ENCODE measurements at places on chromosomes 3 and 15. TPM values are rescaled to one million over a fixed set of nuclear protein-coding genes. Genes with fewer than 3 reads are reported as not detected.

Gene GXYLT2
- 10.1 TPM for total RNA-seq

- H3K4me3 ChIP-seq: no peak overlapping the region
- no peak overlapping the region for H3K27ac ChIP-seq
- no peaks in the 10 kb centered on the region for H3K4me1 ChIP-seq
- no peaks in the 10 kb centered on the region for H3K27me3 ChIP-seq
These were observed 8.7 kb downstream of the DAZL start for GRCh38 chr3:16596352-16597032.

DNA sequence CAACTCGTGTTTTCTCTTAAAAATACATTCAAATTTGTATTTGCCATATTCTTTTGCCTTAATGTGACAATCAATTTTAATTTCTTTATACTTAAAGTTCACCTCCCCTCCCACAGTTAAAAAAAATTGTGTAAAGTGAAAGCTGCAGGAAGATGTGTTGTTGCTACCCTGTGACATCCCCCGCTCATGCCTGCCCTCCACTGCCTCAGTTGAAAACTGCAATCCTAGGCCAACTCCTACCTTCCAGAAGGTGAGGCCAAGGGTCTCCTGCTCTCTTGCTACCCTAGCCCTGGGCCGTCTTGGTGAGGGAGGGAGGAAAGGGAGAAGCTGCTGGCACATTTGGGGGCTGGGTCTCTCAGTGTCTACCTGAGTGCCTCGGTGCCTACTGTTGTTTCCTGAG, 57.0 kb upstream of the CMTM7 start:
- H3K27me3 ChIP-seq: no peaks in the 10 kb centered on the region
- H3K4me1 ChIP-seq: no peaks in the 10 kb centered on the region
- H3K36me3 ChIP-seq: no peaks in the 10 kb centered on the region

DNA sequence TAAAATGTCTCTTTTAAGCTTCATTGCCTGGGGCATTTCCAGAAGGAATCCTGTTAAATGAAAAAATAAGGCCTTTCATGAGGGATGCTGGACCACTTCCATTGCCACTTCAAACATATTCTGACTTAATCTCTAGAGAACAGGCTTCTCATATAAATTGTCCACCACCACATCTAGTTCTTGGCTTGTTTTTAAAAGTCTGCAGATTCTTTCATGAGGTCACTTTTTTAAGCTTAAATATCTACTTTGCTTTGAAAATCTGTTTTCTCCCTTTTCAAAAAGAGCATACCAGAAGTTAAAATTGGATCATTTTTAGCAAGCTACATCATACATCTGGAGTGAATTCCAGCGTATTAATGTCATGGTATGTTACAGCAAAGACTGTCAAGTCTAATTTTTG, 131.6 kb downstream of the C3orf70 start:
- DNase-seq: no peak
- H3K4me3 ChIP-seq: no peak overlapping the region
- no peaks in the 10 kb centered on the region for H3K27me3 ChIP-seq
- no peak overlapping the region for H3K27ac ChIP-seq

Gene CACNA2D2
- total RNA-seq: 2.5 TPM

- H3K4me3 ChIP-seq: no peak overlapping the region
- DNase-seq: no peak
These were observed 9.7 kb downstream of the PARP16 start for GRCh38 chr15:65277015-65277414.

- no peak for DNase-seq
- H3K4me1 ChIP-seq: no peaks in the 10 kb centered on the region
- no peaks in the 10 kb centered on the region for H3K36me3 ChIP-seq
- no peak overlapping the region for H3K4me3 ChIP-seq
- no peaks in the 10 kb centered on the region for H3K27me3 ChIP-seq
These were observed 377.0 kb downstream of the GAP43 start for GRCh38 chr3:116000311-116000710.

- H3K4me1 ChIP-seq: no peaks in the 10 kb centered on the region
- no peaks in the 10 kb centered on the region for H3K36me3 ChIP-seq
- DNase-seq: no peak
- H3K27me3 ChIP-seq: no peaks in the 10 kb centered on the region
These were observed 25.4 kb downstream of the ADPGK start for GRCh38 chr15:72758182-72758581.

DNA sequence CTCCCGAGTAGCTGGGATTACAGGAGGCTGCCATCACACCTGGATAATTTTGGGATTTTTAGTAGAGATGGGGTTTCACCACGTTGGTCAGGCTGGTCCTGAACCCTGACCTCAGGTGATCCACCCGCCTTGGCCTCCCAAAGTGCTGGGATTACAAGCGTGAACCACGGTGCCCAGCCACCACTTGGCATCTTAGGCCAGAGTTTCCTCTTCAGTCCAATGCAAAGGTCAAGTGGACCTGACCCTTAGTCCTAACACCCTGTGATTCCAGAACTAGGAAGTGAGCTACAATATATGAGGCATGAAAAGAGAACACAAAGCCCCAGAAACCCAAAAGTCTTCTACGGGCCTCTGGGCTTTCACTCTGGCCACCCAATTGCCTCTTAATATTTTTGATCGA, 5.3 kb downstream of the MYLK start:
- H3K27ac ChIP-seq: no peak overlapping the region
- no peaks in the 10 kb centered on the region for H3K36me3 ChIP-seq
- no peaks in the 10 kb centered on the region for H3K27me3 ChIP-seq
- peaks cover 8% of the 10 kb centered on the region for H3K4me1 ChIP-seq
- DNase-seq: no peak

- peaks cover 29% of the 10 kb centered on the region for H3K4me1 ChIP-seq
- no peaks in the 10 kb centered on the region for H3K27me3 ChIP-seq
- H3K4me3 ChIP-seq: no peak overlapping the region
- no peak for DNase-seq
- H3K36me3 ChIP-seq: no peaks in the 10 kb centered on the region
These were observed 11.1 kb downstream of the ALPK3 start for GRCh38 chr15:84828086-84828908.

Gene FILIP1L
- total RNA-seq: 41.5 TPM

Gene FAM3D
- 13.5 TPM for total RNA-seq

Gene AADAC
- total RNA-seq: 2.0 TPM

GRCh38 chr3:134675726-134676256, 25.0 kb upstream of the KY start:
- no peak overlapping the region for H3K4me3 ChIP-seq
- no peak for DNase-seq
- H3K4me1 ChIP-seq: no peaks in the 10 kb centered on the region
- H3K27ac ChIP-seq: no peak overlapping the region
- no peaks in the 10 kb centered on the region for H3K36me3 ChIP-seq
- no peaks in the 10 kb centered on the region for H3K27me3 ChIP-seq

GRCh38 chr3:174430986-174431385, 428.1 kb upstream of the NAALADL2 start:
- no peaks in the 10 kb centered on the region for H3K27me3 ChIP-seq
- no peak overlapping the region for H3K27ac ChIP-seq
- H3K36me3 ChIP-seq: no peaks in the 10 kb centered on the region
- DNase-seq: no peak

DNA sequence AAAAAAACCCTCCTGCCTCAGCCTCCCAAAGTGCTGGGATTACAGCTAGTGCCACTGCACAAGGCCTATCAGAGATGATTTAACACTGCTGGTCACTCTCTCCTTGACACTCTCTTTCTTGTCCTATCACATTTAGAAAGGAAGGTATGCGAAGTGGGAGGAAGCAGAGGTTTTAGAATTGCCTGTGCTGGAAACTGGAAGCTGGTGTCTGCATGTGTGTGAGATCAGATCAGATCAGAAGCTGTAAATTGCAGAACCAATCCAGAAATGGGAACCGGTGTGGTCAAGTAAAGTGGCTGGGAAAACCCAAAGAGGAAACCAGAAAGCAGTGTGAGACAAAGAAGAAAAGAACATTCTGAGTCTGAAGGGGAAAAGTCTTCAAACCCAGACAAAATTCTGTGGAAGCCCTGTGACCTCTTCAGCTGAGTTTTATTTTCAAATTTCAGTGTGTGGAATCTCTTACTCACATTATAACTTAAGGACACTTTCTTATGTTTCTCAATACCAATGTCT, 2.8 kb downstream of the EFHB start:
- H3K27ac ChIP-seq: no peak overlapping the region
- H3K36me3 ChIP-seq: no peaks in the 10 kb centered on the region
- no peak for DNase-seq
- H3K4me3 ChIP-seq: no peak overlapping the region

DNA sequence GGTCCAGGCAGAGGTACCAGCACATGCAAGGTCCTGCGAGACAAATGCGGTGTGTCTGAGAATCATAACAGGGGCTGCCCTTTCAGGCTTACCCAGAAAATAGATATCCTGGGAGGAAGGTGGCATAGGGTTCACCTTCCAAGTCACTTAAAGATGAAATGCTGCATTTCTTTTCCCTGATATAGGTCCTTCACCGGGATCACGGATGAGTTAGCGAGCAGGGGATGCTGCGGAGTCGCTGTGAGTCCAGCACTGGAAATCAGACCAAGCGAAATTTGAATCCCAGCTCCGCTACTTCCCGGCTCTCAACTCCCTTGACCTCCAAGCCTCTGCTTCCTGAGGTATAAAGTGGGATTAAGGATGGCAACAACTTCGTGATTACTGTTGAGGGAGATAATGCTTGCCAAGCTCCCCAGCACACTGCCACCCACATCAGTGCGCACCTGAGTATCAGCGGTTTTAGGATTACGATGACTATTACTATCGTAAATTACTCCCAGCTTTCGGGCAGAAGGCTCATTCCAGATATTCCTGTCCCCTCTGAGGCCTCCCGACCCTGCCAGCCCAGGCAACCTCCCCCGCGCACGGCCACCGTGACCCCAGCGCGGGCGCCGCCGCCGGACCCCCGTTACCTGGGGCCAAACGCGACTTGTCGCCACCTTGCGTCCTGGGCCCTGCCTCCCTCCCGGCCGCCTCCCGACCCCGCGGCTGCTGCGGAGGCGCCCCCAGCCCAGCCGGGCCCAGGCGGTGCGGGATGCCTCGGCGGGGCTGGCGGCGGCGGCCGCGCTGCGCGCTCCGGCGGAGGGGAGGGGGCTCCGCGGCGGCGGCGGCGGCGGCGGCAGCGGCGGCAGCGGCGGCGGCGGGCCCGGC, 589 bp upstream of the GPR27 start:
- H3K4me1 ChIP-seq: peaks cover 12% of the 10 kb centered on the region
- H3K27me3 ChIP-seq: peaks cover 5% of the 10 kb centered on the region
- DNase-seq: no peak
- no peak overlapping the region for H3K27ac ChIP-seq

DNA sequence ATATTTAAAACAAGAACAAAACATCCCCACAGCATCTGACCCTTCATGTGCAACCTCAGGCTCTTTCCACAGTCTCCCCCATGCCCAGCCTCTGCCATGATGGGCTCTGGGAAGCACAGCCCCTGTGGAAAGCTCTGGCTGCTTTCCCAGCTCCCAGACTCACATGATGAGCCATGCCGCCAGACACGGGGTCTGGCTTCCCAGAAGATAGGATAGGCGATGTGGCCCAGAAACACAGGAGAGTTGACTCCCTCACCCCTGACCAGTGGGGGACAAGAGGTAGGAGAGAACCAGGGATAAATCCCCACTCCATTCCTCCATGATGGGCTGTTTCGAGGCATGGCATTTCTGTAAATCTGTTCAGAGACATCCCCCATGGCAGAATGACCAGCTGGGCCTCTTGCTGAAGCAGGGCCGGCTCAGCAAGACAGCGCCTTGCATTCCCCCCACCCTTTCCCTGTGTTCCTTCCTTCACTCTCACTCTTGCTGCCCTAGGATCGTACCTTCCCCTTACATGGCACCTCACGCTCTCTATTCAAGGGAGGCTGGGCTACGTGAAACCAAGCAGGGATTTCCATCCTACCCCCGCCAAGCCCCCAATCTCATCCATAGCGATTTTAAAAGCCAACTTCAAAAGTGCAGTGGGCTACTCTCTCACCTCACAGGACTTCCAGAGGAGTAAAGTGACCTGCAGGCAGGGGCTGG, 192.4 kb downstream of the ABHD5 start:
- peak; percentile 95 for DNase-seq
- H3K4me1 ChIP-seq: no peaks in the 10 kb centered on the region
- no peaks in the 10 kb centered on the region for H3K36me3 ChIP-seq
- no peak overlapping the region for H3K4me3 ChIP-seq
- no peaks in the 10 kb centered on the region for H3K27me3 ChIP-seq

DNA sequence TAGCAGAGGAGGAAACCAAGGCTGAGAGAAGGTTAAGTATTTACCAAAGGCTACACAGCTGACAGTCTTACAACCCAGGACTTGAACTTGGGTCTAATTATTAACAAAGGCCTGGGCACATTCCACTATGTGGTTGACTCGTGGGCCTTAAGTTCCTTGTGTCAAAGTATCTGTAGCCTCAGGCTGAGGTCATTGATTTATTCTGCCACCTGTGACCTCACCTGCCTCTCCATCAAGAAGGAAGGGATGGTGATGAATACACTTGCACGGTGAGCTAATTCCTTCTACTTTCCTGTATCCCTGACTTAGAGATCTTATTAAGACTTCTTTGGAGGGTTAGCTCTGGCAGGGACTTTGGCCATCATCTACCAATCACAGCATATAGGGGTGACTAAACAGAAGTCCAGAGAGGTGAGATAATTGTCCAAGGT, 19.9 kb upstream of the LRRC58 start:
- no peaks in the 10 kb centered on the region for H3K27me3 ChIP-seq
- DNase-seq: no peak
- no peak overlapping the region for H3K27ac ChIP-seq
- no peaks in the 10 kb centered on the region for H3K4me1 ChIP-seq

- H3K4me1 ChIP-seq: no peaks in the 10 kb centered on the region
- no peak overlapping the region for H3K27ac ChIP-seq
- DNase-seq: no peak
- H3K27me3 ChIP-seq: no peaks in the 10 kb centered on the region
These were observed 61.9 kb upstream of the C3orf80 start for GRCh38 chr3:160163229-160163878.

DNA sequence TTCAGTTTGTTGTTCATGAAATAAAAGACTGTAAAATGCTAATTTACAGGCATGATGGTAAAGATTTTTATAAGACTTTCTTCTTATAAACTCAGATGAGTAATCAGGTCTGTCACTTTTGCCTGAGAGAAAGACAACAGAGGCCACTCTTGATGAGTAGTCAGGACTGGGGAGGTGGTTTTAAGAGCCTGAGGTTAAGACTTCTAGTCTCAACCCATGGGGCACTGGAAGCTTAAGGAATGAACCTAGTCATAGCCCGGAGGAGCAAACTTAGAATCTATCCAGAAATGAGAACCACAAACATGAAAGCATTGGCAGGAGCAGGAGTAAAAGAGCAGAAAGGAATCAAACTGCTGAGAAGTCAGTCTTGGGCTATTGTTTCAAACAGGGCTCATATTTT, 846.3 kb upstream of the ARPP21 start:
- H3K4me1 ChIP-seq: no peaks in the 10 kb centered on the region
- no peak overlapping the region for H3K27ac ChIP-seq
- no peak overlapping the region for H3K4me3 ChIP-seq
- no peaks in the 10 kb centered on the region for H3K36me3 ChIP-seq
- no peaks in the 10 kb centered on the region for H3K27me3 ChIP-seq

DNA sequence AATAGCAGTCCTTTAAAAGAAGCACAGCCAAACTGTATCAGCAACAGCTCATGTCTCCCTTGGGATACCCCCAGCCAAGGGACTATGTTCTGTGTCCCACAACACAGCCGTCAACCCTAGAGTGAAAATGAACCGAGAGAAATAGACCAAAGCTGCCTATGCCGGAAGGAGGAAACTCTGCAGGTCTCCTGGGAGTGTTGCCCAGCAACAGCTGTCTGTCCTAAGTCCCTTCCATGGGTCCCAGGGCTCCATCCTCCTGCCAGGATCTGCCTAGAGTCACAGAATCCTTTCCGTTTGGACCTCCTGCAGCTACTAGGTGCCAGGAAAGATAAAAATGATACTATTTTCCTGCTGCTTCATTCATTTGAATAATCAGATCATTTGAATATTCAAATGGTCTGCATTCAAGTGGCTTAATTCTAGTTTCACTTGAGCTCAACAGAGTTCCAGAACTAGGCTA, 53.1 kb downstream of the TRANK1 start:
- DNase-seq: no peak
- no peaks in the 10 kb centered on the region for H3K27me3 ChIP-seq
- no peak overlapping the region for H3K27ac ChIP-seq
- H3K4me3 ChIP-seq: no peak overlapping the region
